Upper lobe of right lung (tissue), 1 donor: ENCODE measurements at places on chromosomes 5 and 9. TPM values are rescaled to one million over a fixed set of nuclear protein-coding genes. Genes with fewer than 3 reads are reported as not detected.

Gene SLC36A2
- not detected for total RNA-seq

Gene DDX4
- not detected for total RNA-seq

Gene COQ4
- 31.0 TPM for total RNA-seq

Gene PROB1
- total RNA-seq = 1.9 TPM

Gene SOHLH1
- total RNA-seq = not detected

Gene F12
- 0.69 TPM for total RNA-seq

Gene GADD45G
- total RNA-seq = 19.8 TPM

Gene FBP1
- total RNA-seq = 357 TPM

Gene ADAMTSL2
- 17.4 TPM for total RNA-seq

Gene CCDC180
- 4.0 TPM for total RNA-seq

GRCh38 chr5:160434022-160434531, 12.4 kb downstream of the PTTG1 start:
- H3K27me3 ChIP-seq = peaks cover 6% of the 10 kb centered on the region
- DNase-seq = no peak
- H3K27ac ChIP-seq = no peak overlapping the region
- no peak overlapping the region for H3K4me3 ChIP-seq

DNA sequence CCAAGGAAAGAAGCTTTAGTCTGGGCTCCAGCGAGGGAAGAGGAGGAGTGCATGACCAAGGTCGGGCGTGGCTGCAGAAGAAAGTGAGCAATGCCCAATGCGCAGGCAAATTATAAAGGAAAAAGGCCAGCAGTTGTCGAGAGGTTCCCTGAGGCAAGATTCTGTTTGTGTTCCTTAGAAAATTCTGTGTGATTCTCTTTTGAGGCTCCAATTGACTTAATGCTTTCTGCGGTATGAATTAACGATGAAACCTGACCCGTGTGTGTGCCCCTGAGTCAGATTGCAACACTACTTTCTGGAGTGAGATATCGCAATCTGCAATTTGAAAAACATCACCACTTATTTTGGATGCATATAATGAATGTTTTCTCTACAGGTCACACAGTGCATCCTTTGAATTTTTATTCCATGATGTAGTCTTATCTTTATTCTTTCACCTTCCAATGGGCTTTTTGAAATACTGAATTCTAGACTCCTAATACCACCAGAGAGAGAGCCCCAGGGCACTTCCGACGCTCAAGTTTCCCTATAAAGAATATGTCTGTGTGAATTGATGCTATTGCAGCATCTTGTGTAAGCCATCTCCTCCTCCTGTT, 117.9 kb upstream of the IL6ST start:
- H3K27ac ChIP-seq = no peak overlapping the region
- no peak for DNase-seq
- H3K4me3 ChIP-seq = no peak overlapping the region
- no peaks in the 10 kb centered on the region for H3K36me3 ChIP-seq
- peaks cover 11% of the 10 kb centered on the region for H3K4me1 ChIP-seq

- H3K4me1 ChIP-seq = no peaks in the 10 kb centered on the region
- no peak for DNase-seq
- H3K4me3 ChIP-seq = no peak overlapping the region
- H3K27ac ChIP-seq = no peak overlapping the region
- H3K27me3 ChIP-seq = no peaks in the 10 kb centered on the region
- H3K36me3 ChIP-seq = no peaks in the 10 kb centered on the region
Measured at GRCh38 chr9:124429530-124429867, 14.3 kb upstream of the PSMB7 start.

- H3K27ac ChIP-seq = no peak overlapping the region
- H3K4me1 ChIP-seq = no peaks in the 10 kb centered on the region
- DNase-seq = no peak
- H3K36me3 ChIP-seq = no peaks in the 10 kb centered on the region
Measured at GRCh38 chr5:90830058-90830457, 271.5 kb downstream of the ADGRV1 start.

DNA sequence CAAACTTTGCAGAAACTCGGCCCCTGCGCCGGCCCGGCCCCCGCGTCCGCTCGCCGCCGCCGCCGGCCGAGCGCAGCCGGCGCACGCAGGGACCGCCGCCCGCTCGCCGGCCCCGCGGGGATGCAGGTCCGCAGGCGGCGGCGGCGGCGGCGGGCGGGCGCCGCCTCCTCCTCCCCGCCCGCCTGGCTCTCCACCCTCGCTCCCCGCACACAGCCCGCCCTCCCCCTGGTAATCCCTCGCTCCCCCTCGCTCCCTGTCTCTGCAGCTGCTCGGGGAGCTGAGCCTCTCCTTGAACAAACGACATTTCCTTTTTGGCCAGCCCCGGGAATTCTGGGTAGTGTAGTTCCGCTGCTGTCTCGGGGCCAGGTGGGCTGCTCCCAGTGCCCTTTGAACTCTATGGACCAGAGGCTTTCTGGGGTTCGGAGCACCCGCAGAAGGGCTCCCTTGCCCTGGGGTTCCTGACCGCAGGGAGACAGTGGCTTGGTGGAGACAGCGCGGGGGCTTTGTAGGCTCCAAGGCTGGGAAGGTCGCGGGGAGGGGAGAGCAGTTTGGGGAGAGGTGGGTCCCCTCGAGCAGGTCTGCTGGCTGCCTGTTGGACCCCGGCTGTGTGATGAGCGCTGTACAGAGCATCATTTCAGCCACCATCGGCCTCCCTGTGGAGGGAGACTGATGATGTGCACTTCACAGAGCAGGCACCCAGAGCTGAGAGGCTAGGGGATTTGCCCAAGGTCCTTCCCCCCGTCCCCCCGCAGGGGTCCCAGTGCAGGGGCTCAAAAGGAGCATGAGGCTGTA, 1.8 kb upstream of the FAM78A start:
- peaks cover 23% of the 10 kb centered on the region for H3K27me3 ChIP-seq
- H3K4me1 ChIP-seq = peaks cover 3% of the 10 kb centered on the region
- peak overlapping the region; percentile 58 for H3K27ac ChIP-seq
- DNase-seq = peak; percentile 87
- H3K36me3 ChIP-seq = no peaks in the 10 kb centered on the region

DNA sequence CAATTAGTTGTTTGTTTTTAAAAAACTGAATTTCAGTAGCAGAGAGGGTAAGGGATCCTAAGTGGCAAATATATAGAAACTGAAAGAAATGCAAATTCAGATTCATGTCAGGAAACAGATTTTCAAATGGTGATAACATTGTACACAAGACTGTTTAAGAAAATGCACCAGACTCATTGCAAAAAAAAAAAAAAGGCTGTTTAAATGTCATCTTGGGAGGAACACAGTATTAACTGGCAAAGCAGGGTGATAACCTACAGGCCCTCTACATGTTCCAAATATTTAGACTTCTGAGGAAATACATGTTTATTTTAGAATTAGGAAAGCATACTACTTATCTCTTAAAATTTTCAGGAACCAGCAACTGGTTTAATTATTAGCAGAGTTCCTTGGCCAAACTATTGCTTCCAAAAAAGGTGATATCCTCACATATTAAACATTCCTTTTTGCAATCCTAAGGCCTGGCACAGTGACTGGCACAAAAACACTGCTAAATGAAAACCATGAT, 114.5 kb downstream of the TSSK1B start:
- H3K27me3 ChIP-seq = no peaks in the 10 kb centered on the region
- no peaks in the 10 kb centered on the region for H3K36me3 ChIP-seq

GRCh38 chr5:143120460-143121134, 282.9 kb downstream of the NR3C1 start:
- no peak for DNase-seq
- H3K27me3 ChIP-seq = no peaks in the 10 kb centered on the region
- H3K4me3 ChIP-seq = no peak overlapping the region
- no peak overlapping the region for H3K27ac ChIP-seq
- no peaks in the 10 kb centered on the region for H3K36me3 ChIP-seq

DNA sequence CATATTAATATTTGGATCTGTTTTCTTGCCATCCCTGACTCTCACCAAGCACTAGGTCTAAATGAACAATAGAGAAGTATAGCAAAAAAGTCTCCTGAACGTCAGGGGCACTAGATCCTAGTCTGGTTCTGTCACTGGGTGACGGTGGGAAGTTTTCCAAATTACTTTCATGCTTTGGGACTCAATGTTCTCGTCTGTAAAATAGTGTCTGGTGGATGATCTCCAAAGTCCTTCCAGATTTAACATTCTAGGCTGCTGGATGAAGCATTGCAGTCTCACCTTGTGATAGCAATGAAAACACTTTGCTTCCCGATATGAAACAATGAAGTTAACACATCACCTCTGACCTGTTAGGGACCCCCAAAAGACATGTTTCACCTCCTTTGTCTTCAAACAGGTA, 199.3 kb downstream of the SEC61B start:
- no peaks in the 10 kb centered on the region for H3K4me1 ChIP-seq

- no peaks in the 10 kb centered on the region for H3K27me3 ChIP-seq
- no peak for DNase-seq
- H3K4me1 ChIP-seq = no peaks in the 10 kb centered on the region
- H3K27ac ChIP-seq = no peak overlapping the region
- no peak overlapping the region for H3K4me3 ChIP-seq
Measured at GRCh38 chr5:27311544-27311943, 273.2 kb upstream of the CDH9 start.

- H3K36me3 ChIP-seq = no peaks in the 10 kb centered on the region
- no peak for DNase-seq
- H3K27ac ChIP-seq = no peak overlapping the region
Measured at GRCh38 chr5:16229357-16229940, 49.9 kb upstream of the MARCHF11 start.

GRCh38 chr5:82142928-82143577, 135.1 kb downstream of the RPS23 start:
- no peak overlapping the region for H3K27ac ChIP-seq
- H3K4me1 ChIP-seq = no peaks in the 10 kb centered on the region
- no peak for DNase-seq
- H3K4me3 ChIP-seq = no peak overlapping the region
- no peaks in the 10 kb centered on the region for H3K27me3 ChIP-seq

DNA sequence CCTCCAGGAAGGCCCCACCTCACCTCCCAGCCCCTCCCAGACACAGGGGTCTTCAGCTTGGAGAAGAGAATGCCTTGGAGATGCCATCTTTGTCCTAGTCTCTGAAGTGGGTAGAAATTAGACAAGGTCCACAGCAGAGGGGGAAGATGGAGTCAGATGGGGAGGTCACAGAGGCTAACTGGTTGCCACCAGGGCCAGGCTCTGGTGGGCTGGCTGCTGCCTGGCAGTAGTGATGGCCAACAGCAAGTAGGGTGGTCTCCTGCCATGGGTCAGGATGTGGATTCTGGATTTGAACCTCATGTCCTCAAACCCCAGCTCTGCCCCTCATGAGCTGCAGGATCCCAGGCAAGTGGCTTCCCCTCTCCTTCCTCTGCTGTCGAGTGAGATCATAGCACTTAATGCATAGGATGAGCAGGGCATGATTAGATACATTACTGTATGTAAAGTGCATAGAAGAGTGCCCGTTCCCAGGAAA, 38.7 kb upstream of the NEK6 start:
- no peak overlapping the region for H3K27ac ChIP-seq
- DNase-seq = no peak

DNA sequence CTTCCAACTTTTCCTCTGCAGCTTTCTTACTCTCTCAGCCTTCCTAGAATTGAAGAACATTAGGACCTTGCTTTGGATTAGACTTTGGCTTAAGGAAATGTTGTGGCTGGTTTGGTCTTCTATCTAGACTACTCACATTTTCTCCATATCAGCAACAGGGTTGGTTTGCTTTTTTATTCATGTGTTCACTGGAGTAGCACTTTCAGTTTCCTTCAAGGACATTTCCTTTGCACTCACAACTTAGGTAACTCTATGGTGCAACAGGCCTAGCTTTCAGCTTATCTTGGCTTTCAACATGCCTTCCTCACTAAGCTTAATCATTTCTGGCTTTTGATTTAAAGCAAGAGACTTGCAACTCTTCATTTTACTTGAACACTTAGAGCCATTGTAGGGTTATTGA, 153.1 kb downstream of the CCDC192 start:
- no peaks in the 10 kb centered on the region for H3K36me3 ChIP-seq
- H3K4me1 ChIP-seq = no peaks in the 10 kb centered on the region
- H3K4me3 ChIP-seq = no peak overlapping the region
- peak overlapping the region; percentile 1 for H3K27ac ChIP-seq
- no peaks in the 10 kb centered on the region for H3K27me3 ChIP-seq

GRCh38 chr9:123609844-123610243, 253.8 kb downstream of the CRB2 start:
- DNase-seq = no peak
- H3K4me1 ChIP-seq = no peaks in the 10 kb centered on the region

DNA sequence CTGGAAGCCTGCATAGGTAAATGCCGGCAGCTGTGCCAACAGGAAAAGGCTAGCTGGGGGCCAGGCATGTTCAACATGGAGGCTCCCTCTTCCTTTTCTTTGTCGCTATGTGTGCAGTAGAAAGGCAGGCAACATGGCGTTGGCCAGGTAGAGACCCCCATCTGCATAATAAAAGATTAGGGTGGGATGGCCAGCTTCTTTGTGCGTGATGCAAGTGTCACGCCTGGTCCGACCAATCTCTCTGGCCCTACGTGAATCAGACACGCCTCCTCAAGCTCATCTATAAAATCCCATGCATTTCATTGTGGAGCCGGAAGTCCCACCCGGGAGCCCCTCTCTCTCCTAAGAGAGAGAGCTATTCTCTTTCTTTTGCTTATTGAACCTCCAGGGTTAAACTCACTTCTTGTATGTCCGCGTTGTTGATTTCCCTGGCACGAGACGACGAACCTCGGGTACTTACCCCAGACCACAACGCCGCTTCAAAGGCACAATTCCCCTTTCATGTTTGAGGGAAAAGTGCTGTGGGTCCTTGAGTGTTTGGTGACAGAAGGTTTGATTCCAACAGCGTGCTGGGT, 25.0 kb upstream of the C5orf47 start:
- H3K4me3 ChIP-seq = peak overlapping the region; percentile 28
- no peaks in the 10 kb centered on the region for H3K4me1 ChIP-seq
- no peaks in the 10 kb centered on the region for H3K27me3 ChIP-seq
- H3K36me3 ChIP-seq = peaks cover 4% of the 10 kb centered on the region

DNA sequence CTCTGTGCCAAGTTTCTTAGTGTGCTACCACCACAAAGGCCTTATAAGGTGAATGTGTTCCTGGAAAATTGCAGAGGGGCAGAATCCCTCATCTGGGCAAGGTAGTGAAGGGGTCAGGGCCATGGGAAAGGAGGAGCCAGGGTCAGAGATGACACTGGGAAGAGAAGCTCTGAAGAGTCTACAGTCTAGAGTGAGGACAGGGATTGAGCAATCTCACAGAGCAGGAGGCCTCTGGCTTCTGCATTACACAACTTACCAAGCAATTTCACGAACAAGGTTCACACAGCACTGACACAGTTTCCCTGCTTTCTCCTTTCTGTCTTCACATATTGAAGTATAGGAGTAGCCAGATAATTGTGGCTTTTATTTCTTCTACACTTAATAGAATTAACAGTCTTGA, 24.5 kb upstream of the IDNK start:
- no peak for DNase-seq
- H3K36me3 ChIP-seq = no peaks in the 10 kb centered on the region
- no peak overlapping the region for H3K4me3 ChIP-seq
- no peaks in the 10 kb centered on the region for H3K27me3 ChIP-seq
- H3K4me1 ChIP-seq = no peaks in the 10 kb centered on the region

DNA sequence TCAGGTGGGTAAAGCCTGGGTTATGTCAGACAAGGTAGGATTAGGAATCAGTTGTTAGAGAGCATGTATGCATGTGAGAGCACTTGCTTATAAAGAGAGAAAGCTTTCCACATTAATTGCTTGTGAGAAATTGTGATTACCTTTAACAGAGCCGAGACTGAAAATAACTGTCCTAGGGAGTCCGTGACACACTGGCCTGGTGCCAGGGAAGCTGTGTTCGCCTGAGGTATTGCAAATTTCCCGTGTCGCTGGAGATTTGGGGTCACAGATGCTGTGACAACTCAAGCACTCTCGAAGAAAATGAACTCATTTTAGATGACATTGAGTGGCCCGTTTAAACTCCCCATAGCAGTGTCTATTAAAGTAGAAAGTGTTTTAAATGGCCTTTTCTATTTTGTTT, 9.6 kb downstream of the SLC1A1 start:
- H3K36me3 ChIP-seq = no peaks in the 10 kb centered on the region
- no peak overlapping the region for H3K4me3 ChIP-seq
- DNase-seq = no peak
- H3K27me3 ChIP-seq = no peaks in the 10 kb centered on the region
- H3K27ac ChIP-seq = no peak overlapping the region
